ENCODE measurements at places on chromosomes 7 and 10.
A peak's percentile ranks its signal among the peaks of the same experiment; 100 is the strongest.

GRCh38 chr7:101862280-101863220, 45.1 kb downstream of the CUX1 start:
- DNase-seq, result no peak

GRCh38 chr7:135177028-135177696, 6.7 kb upstream of the CYREN start:
- peak; percentile 5 for DNase-seq

- no peak for DNase-seq
Observed at GRCh38 chr10:90484518-90484917, 373.3 kb downstream of the HTR7 start.

GRCh38 chr10:69673521-69673920, 43.5 kb downstream of the FAM241B start:
- DNase-seq, result no peak

Data from stimulated activated CD8-positive, alpha-beta memory T cell treated with anti-CD3 and anti-CD28 coated beads, Interleukin-4, amount 100 ng/mL, for 48 hours (primary cell).